Activated T-cell treated with anti-CD3 and anti-CD28 coated beads, Interleukin-2, amount 50 U/mL, for 72 hours (primary cell): ENCODE measurements at places on chromosomes 2 and 18.

DNA sequence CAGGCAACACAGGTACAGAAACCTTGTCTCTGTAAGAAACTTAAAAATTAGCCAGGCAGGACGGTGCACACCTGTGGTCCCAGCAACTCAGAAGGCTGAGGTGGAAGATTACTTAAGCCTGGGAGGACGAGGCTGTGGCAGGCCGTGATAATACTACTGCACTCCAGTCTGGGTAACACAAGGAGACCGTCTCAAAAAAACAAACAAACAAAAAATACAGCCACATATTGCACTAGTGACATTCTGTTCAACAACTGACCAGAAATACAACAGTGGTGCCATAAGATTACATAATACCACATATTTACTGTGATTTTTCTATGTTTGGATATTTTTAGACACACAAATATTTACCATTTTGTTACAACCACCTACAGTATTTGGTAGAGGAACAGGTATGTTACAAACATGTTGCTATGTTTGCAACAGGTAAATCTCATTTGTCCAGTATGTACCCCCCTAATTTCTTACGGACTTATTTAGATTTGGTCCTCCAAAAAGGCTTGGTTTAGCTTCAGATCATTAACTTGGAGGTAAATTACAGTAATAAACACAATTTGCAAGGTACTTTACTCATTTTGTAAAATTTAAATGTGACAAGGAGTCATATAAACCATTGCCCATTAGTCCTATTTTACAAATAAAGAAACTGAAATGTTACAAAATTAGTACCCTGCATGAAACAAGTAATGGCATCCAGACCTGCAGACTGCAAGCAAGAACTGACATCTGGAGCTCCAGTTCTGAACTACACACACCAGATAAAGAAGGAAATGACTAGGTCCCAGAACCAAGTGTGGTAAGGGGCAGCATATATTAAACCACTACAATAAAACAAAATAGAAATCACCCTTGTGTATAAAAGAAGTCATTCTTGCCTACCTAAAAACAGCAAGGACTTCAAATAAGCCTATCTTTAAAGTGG is 36.8 kb downstream of the TRIP12 start:
- DNase-seq, result no peak

DNA sequence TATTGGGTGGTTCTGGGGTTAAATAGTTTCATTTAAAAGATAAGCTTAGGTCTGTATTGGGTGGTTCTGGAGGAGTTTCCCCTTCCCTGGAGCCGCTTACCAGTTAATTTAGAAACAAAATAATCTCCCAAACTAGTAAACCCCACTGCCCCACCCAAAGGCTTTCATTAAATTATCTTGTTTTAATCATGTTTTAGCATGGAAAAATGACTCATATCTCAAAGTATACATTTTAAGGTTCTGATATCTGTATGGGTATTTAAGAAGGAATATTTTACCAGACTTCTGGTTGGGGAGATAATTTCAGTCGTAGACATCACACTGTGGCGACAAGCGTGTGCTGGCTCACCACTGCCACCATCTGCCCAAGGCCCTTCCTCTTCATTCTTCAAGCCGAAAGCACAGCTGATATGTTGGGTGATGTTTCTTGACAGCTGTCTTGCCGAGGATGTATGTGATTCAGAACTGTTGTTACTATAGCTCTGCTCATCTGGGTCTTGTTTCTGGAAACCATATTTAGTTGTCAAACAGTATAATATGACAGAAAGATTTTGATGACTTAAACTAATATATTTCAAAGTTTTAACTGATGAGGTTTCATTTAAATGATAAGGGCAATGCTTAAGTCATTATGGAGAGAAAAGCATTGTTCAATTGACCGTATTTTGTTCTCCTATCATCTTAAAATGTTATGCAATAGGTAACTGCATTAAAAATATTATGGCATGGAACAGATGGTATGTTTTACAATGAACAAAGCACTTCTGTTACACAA is 5.1 kb downstream of the FIGLA start:
- peak; percentile 50 for DNase-seq

GRCh38 chr2:40592218-40592617 is 140.3 kb upstream of the SLC8A1 start:
- DNase-seq, result no peak

DNA sequence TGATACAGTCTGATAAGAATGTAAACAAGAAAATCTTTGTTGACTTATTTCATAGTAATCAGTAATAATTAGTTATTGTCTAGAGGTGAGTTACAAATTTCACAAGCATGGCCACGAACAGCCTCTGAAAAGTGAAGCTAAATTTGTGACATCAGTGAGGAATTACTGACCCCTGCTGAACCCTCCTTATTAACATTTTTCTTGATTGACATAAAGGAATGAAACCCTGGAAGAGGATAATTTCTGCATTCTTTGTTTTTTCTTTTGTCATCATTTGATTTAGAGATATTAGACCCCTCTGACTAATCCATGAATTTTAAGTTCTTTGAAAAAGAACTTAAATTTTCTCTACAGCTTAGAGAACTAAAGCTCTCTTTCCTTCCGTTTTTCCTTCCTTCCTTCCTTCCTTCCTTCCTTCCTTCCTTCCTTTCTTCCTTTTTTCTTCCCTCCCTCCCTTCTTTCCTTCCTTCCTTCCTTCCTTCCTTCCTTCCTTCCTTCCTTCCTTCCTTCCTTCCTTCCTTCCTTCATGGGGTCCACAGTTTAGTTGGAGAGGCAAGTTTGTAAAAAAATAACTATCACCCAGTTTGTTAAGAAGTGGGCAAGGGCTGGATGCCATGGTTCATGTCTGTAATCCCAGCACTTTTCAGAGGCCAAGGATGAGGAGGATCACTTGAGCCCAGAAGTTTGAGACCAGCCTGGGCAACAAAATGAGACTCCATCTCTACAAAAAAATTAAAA is 387.0 kb downstream of the MTX2 start:
- DNase-seq, result no peak

- DNase-seq, result no peak
Measured at GRCh38 chr2:210172219-210172575, 988 bp upstream of the KANSL1L start.
